ENCODE measurements at places on chromosomes 11 and 22. TPM values are rescaled to one million over a fixed set of nuclear protein-coding genes. Genes with fewer than 3 reads are reported as not detected.
A peak's percentile ranks its signal among the peaks of the same experiment; 100 is the strongest.

GRCh38 chr22:20219667-20220628, 48.2 kb downstream of the RTN4R start:
- no peak for ATAC-seq

- ATAC-seq: no peak
These were observed 16.4 kb downstream of the RPL27A start for GRCh38 chr11:8698917-8699441.

DNA sequence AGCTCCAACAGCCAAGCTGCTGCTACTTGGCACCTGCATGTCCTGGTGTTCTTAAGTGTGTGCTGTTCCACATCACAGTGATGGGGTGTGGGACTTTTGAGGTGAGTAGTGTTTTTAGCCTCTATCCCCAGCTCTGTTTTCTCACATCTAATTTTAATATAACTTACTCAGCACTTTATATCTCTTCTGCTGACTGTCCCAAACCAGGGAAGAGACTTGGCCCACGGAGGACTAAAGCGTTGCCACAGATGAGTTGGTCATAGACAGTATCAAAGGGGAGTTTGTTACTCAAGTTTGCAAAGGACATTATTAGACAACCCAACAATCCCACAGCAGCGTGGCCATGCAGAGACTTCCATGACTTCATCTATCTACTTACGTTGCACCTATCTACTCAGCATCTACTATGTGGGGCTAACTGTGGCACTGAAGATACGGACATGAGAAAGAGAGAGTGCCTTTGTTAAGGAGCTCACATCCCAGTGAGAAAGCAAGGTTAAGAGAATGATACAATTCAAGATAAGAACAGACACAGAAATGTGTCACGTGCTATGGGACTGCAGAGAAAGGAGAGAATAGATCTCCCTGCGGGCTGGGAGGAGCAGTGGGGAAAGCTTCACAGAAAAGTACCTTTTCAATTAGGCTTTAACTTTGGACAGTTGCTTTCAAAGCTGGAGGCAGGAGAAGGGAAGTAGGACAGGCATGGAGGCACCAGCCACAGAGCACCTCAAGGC, 82.4 kb downstream of the ME3 start:
- ATAC-seq: no peak

DNA sequence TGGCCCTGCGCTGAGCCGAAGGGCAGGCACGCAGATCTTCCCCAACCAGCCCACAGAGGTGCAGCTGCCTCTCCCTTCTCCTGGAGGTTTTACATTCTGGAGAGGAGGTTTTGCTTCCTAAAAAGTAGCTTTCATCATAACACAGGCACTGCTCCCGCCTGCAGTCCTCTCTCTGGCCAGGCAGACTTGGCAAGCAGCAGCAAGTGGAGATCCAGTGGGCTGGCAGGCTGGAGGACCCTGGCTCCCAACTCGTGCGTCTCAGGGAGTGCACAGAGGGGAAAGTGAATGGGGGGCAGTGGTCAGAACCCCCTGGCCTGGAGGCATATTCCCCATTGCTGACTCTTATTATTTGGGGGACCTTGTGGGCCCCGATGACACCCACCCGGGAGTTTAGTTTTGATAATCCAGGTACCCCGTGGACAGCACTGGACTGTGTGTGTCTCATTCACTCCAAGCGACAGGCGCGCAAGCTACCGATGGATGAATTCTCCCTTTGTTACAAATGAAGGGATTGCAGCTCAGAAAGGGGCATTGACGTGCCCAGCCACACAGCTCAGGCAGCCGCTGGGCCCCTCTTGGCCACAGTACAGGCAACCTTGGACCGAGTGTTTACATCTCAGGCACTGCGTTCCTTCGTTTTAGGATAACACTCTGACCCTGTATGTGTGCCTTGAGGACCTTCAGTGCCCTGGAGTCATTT, 1223.9 kb downstream of the BRD1 start:
- no peak for ATAC-seq

DNA sequence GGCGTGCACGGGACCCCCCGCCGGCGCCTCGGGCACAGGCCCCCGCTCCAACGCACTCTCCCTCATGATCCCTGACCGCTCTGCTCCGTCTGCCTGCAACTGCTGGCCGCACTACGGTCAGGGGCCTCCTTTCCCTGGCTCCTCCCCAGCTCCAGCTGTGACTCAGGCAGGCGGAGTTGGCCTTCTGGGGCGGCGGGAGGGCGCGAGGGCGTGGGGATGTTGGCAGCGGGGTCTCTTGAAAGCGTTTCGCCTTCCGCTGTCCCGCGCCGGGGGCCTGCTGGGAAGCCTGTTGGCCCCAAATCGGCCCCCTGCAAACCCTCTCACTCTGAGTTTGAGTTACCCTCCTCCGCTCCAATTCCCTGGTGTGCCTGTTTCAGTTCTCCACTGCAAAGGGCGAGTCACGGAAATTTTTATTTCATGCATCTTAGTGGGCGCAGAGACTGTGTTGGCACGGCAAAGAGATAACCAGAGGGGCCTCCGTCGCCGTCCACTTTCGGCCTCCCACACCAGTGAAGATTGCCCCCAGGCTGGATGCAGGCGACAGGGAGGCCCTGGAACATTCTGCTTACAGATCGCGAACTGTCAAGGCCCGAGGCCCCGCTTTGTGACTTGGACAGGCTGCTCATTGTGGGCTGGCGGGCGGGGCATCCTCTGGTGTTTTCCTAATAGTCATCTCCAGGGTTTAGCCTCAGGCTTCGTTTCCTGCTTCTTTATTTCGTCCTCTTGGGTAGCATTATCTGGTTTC, at the start of gene CAVIN3:
CAVIN3 (minus strand) TSS at position 91 of the 745 bp plus-strand sequence; CDS start at position 66, 25 bp downstream.
- ATAC-seq: peak; percentile 82

- ATAC-seq: no peak
These were observed 997.8 kb upstream of the RAG2 start for GRCh38 chr11:37595845-37596244.

DNA sequence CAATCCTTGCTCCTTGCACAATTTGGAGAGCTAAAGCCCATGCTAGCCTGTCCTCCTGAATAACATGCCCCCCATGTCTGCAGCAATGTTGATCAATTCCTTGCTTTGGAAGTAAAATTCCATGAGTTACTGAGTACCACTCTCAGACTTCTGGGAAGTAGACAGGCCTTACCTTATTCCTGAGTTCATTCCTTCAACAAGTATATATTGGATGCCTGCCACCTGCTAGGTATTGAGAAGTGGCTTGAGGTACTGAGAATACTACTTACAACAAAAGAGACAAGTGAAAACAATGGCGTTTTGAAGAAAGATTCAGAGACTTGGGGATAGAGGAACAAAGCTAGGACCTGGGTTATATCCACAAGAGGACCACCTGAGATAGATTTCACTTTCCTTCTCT, 12.4 kb downstream of the PATE2 start:
- no peak for ATAC-seq

- no peak for ATAC-seq
These were observed 30.5 kb downstream of the ALG12 start for GRCh38 chr22:49887702-49888101.

- ATAC-seq: no peak
These were observed 621.1 kb downstream of the OPCML start for GRCh38 chr11:132911186-132911585.

DNA sequence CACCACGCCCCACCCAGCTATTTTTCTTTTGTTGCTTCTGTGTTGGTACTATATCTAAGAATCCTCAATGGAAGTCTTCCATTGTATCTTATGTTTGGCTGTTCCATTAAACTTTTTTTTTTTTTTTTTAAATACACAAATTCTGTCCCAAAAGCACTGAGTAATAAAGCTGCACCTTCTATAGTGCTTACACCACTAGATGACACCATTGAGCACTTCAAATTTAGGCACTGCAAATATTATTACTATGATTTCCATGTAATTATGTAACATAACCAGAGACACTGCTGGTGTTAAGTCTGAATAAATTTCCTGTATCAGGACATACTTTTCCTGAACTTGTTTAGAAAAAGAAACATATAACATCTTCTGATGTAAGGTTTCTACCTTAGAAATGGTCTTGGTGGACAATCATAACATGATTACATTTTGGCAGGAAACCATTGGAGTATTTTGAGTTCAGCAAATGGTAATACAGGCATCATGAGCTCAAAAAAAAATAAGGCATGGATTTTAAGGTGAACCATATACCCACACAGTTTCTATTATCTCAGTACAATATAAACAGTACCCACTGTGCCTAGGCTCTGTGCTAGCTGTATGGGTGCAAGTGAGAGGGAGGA, 110.5 kb downstream of the ATG16L2 start:
- ATAC-seq: peak; percentile 53

DNA sequence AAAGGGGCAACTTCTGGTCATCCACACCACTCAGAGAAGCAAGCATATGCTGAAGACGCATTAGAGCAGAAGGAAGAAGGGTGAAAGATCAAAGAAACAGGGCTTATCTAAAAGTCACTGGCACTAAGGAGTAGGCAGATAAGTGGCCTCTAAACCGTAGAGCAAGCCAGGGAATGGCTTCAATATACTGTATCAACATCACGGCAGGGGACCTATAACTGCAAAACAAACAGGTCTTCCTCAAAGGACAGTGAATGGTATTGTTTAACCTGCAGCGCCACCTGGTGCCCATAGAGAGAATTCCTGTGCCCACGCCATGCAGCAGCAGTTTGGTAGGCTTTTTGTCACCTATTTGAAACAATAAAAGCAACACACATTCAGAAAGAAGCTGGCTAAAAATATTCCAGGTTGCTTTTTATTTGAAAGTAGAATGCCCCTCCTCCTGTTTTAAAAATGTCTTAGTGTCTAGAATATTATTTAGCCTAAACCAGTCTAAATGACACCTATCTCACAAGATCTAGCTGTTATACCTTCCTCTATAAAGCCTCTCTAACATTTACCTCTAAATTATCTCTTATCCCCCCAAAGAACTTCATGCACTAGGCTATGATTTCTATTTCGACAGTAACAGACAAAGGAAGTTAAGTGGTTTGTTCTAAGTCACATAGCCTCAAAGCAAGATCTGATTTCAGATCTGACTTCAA, 21.8 kb downstream of the SNX19 start:
- no peak for ATAC-seq

DNA sequence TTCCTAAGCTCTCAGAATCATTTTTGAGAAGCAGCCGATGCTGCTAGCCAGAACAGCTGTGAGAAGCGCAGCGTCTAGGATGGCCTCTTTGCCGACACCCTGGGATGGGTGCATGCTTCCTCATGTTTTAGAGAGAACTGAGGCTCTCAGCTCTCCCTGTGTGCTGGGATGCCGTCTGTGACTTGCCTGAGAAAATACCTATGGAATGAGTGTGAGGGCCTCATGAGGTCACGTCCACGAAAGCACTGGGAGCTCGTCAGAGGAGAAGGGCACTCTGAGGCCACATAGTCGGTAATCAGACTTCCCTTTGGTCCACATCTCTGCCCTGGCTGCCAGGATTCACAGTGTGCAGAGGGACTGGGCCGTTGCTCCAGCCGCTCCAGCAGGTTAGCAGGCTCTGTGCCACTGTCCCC, 54.7 kb downstream of the MICAL3 start:
- ATAC-seq: peak; percentile 54

- no peak for ATAC-seq
These were observed 16.3 kb downstream of the MRGPRG start for GRCh38 chr11:3202305-3202704.

- ATAC-seq: no peak
These were observed 12.1 kb downstream of the DERL3 start for GRCh38 chr22:23826510-23827350.

- no peak for ATAC-seq
These were observed 23.1 kb downstream of the PIH1D2 start for GRCh38 chr11:112050721-112051120.

- no peak for ATAC-seq
These were observed 32.2 kb upstream of the OR4B1 start for GRCh38 chr11:48184452-48184851.

DNA sequence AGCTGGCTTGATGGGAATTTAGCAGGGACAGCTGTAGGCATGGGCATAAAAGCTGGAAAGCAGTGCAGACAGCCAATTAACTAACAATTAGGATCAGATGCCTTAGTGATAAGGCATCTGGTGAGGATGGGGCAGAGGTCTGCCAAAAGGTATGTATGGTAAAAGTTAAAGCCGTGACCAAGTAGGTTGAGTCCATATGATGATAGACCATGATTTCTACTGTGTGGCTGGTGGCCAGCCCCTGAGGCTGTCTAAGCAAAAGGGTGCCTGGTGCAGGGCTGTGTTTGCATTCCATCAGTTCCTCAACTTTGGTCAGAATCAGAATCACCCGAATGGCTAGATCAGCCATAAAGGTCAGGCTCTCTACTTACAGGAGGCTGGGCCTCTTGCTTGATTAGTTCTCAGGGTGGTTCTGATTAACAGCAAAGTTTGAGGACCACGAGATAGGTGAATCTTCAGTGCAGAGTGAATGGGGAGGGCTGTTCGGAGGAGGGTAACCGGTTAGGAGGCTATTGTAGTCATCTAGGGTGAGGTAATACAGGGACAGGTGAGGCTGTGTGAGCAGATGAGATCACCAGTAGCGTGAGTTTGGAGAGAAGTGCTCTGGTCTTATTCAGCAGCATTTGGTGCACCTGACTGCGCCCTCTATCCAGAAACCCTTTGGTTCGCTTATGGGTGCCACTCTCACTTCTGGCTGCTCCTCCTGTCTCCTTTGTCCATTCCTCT, 27.2 kb downstream of the PPFIBP2 start:
- no peak for ATAC-seq

- no peak for ATAC-seq
These were observed 5.7 kb downstream of the PIK3IP1 start for GRCh38 chr22:31286360-31287255.

GRCh38 chr11:131897956-131898355, 527.5 kb downstream of the NTM start:
- no peak for ATAC-seq

The PARVG gene
- 13.9 TPM for total RNA-seq

The CELSR1 gene
- total RNA-seq: 4.2 TPM

The MCM5 gene
- total RNA-seq: 15.4 TPM

The EFCAB6 gene
- total RNA-seq: 1.1 TPM

The PANX3 gene
- not detected for total RNA-seq

The HEPHL1 gene
- 0.16 TPM for total RNA-seq

The PATE3 gene
- not detected for total RNA-seq

The TRPC6 gene
- 59.6 TPM for total RNA-seq

The GGTLC3 gene
- total RNA-seq: not detected

The CADM1 gene
- 22.0 TPM for total RNA-seq

The KIF18A gene
- 0.15 TPM for total RNA-seq

The MISFA gene
- 13.9 TPM for total RNA-seq

The B4GALNT4 gene
- total RNA-seq: 10.6 TPM

The KIRREL3 gene
- 1.3 TPM for total RNA-seq

The KBTBD3 gene
- 6.6 TPM for total RNA-seq

The AGBL2 gene
- total RNA-seq: 0.81 TPM

The CCDC188 gene
- total RNA-seq: not detected
